ENCODE measurements at places on chromosomes 1 and 21.

- DNase-seq, result no peak
Observed at GRCh38 chr1:61135291-61135690, 52.9 kb downstream of the NFIA start.

DNA sequence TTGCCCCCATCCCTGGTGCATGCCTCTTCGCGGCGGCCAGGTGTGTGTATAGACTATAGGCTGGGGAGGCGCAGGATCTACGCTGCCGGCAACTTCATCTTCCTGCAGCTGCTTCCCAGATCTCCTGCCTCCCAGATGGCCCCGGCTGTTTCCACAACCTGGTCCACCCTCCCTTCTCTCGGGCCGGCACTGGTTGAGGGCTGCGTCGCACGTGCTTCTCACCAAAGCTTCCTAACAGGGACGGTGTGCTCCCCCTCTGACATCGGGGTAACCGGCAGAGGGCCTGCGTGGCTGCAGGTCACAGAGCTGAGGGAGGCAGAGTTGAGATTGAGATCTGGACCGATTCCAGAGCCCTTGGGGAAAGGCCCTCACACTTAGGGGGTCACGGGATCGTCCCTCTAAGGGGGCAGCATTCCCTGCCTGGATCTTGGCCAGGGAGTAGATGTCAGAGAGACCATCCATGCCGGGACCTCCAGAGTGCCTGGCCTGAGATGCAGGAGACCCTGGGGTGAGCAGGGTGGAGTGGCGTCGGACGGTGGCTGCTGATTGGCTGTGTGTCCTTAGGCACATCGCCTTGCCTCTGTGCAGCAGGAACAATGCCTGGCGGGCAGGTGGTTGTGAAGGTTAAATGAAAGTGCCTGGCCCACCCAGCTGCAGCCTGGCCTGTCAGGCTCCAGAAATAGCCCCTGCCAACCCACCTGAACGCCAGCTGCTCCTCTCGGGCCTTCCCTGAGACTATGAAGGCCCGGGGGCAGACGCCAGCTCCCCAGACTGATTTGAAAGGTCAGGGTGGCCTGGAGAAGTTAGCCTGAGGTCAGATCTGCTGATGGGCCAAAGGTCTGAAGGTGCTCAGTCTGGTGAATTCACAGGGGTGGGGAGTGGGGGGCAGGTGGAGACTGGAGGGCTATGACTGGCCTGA lies 6.1 kb upstream of the MASP2 start:
- no peak for DNase-seq

DNA sequence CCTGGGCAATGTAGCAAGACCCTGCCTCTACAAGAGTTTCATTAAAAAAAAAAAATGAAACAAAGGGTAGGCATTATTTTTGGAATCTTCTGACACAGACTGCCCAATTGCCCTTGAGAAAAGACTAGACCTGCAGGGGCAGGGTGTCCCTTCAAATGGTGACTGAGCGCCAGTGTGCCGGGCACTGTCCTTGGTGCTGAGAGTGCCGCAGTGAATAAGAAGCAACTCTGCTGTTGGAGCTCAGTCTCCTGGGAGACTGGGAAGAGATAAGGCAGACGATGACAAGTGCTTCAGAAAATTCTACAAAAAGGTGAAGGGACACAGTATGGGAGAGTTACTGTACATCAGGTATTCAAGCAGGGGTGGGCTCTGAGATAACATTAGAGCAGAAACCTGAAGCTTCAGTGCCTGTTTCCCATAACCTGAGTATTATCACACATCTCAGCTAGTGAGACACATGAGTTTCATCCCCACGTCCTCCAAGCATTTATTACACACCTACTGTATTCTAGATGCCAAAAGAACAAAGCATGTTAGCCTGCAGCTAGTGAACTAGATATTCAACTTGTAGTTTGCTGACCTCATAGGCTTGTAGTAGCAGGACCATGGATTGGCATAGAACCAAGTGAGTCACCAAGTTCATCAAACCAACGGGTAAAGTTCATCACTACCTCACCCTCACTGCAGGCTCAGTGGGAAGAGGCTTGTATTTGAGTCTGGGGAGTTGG lies 18.4 kb upstream of the RPL11 start:
- peak; percentile 94 for DNase-seq

- no peak for DNase-seq
Observed at GRCh38 chr1:168881656-168882260, 152.8 kb upstream of the DPT start.

GRCh38 chr1:178964469-178965330 lies 61.0 kb upstream of the FAM20B start:
- DNase-seq, result no peak

DNA sequence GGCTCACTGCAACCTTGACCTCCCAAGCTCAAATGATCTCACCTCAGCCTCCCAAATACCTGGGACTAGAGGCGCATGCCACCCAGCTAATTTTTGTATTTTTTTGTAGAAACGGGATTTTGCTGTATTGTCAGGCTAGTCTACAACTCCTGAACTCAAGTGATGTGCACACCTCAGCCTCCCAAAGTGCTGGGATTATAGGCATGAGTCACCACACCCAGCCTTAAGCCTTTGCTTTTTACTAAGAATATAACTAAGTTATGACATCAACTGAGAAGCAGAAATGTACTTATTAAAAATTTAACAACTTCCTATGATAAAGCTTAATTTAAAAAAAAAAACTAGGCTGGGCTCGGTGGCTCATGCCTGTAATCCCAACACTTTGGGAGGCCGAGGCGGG lies 8.9 kb upstream of the LSS start:
- DNase-seq, result no peak

GRCh38 chr1:52552505-52553361 lies at the start of gene TUT4:
TSS of gene TUT4 (minus strand) at chr1:52553092. CDS start at chr1:52526280, 26,812 bp downstream.
- peak; percentile 99 for DNase-seq

DNA sequence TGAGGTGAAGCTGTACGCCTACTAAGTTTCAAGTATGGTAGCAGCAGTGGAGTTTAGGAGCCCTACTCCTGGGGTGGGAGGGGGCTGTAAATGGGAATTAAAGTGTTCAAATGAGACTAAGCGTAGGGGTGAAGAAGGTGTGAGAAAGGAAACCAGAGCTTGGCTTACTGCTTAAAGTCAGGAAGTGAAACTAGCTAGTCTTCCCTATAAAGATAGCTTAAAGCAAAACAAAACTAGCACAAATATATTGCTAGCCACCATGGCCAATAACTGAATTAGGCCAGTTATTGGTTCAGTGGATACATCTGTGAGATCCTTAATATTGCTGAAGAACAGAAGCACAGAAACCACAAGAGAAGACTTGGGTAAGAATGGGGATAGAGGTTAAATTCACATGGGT lies 492.2 kb upstream of the PKN2 start:
- no peak for DNase-seq

DNA sequence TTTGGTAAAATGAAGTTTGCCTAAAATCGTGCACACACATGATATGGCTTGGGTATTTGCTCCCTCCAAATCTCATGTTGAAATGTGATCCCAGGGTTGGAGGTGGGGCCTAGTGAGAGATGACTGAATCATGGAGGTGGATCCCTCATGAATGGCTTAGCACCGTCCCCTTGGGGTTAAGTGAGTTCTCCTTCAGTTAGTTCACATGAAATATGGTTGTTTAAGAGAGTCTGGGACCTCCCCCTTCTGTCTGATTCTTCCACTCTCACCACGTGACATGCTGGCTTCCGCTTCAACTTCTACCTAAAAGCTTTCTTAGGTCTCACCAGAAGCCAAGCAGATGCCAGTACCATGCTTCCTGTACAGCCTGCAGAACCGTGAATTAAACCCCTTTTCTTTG lies 58.4 kb downstream of the SIPA1L2 start:
- no peak for DNase-seq

GRCh38 chr1:246437961-246438360 lies 69.1 kb downstream of the SMYD3 start:
- DNase-seq, result no peak

GRCh38 chr1:90728502-90729287 lies 11.6 kb upstream of the BARHL2 start:
- DNase-seq, result peak; percentile 69

- no peak for DNase-seq
Observed at GRCh38 chr21:15968776-15969310, 239.1 kb downstream of the USP25 start.

GRCh38 chr1:19065526-19066247 lies 109.2 kb upstream of the IFFO2 start:
- DNase-seq, result peak; percentile 37

DNA sequence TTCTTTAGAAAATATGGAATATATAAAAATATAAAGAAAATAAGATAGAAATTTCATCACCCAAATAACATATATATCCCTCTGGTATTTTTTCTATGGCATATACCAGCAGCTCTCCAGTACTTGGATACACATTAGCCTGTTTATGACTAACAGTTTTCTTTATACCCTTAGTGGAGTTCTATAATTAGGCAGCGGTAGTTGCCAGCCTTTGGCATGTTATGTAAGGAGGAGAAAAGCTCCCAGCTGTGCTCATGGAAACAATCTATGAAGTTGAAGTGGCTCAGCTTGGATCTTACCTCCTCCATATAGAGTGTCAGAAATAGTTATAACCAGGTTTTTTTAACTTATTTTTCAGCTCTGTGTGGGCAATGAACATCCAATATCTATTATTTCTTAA lies 1636.8 kb downstream of the AMY1C start:
- no peak for DNase-seq

GRCh38 chr1:207876131-207876530 lies 34.8 kb downstream of the CD34 start:
- peak; percentile 70 for DNase-seq

DNA sequence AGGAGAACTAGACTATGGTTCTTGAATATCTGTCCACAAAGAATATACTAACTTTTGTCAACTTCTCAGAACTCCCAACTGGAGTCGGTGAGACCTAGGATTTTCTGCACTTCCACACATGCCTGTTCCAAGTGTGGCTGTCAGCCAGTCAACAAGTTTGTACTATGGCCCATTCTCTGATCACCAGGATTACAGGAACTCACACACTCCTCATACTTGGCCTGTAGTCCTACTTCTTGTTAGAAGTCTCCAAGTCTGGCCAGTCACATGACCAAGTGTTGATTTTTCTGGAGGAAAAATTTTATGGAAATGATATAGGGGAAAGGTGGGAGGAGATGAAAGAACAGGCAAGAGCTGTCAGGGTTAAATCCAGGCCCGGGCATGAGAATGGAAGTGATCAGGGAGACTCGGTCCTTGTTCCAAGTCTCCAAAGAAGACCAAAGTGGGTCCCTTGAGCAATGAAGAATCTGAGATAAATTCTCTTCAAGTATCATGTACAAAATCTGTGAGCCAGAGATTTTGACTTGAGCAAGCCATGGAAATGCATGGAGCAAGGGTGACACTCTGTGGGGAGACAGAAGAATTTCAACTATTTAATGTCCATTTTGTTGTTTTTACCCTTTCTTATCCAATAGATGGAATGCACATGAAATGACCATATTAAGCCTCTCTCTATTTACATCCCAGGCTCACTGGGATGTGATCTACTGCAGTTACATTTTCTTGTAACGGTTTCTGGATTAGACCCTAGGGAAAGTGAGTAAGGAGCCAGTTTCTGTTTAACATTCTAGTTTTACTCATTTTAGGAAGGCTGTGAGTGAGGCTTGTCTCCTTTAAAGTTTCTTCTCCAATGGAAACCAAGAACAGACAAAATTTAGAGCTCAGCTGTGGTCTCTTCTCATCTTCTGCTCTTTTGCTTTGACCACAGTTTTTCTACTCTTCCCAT lies 320.9 kb downstream of the ASTN1 start:
- DNase-seq, result peak; percentile 67

DNA sequence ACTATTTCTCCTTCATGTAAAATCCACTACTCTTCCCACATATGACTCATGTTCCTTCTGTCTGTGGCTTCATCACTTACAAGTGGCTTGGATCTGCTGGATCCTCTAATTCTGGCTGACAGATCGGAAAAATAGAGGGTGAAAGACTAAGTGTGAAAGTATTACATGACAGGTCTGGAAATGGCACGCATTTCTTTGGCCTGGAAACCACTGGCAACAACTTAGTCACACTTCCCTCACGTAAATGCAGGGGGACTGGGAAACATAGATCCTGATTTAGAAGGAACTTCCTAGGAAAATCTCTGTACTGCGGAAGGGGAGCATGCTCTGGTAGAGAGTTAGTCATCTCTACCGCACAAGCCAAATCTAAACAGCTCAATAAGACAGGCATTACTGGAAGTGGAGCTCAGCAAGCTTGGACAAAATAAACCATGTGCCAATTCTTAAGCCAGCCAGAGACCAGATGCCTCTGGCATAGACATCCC lies 305.4 kb upstream of the PTBP2 start:
- DNase-seq, result no peak

- no peak for DNase-seq
Observed at GRCh38 chr1:6408023-6408422, 11.7 kb downstream of the HES2 start.

- DNase-seq, result no peak
Observed at GRCh38 chr1:21139601-21140000, 37.1 kb downstream of the EIF4G3 start.

GRCh38 chr1:50098591-50099021 lies 10.1 kb upstream of the ELAVL4 start:
- no peak for DNase-seq

DNA sequence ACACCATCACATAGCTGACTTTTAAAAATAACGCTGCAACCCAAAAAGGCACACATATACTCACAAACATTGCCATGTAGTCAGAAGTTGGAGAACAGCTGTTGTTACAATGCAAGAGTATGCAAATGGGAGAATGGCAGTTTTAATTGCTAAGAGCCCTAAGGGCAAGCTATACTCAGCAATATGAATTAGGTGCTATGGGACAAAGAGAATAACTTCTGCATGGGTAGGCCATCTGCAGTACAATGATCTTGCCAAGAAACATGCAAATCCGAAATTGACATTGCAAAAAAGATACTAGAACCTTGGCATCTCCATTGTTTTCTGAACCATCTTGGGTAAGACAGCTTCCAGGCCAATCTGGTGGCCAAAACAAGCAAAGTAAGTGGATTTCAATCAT lies 697.8 kb downstream of the LRRIQ3 start:
- DNase-seq, result no peak

- DNase-seq, result peak; percentile 94
Observed at GRCh38 chr1:204826970-204827369, 43.7 kb upstream of the NFASC start.
